ENCODE measurements at places on chromosomes 7 and 10.

- no peak for DNase-seq
Observed at GRCh38 chr10:57362811-57363210, 904.9 kb downstream of the IPMK start.

GRCh38 chr10:108913300-108913699, 1010.0 kb downstream of the XPNPEP1 start:
- no peak for DNase-seq

DNA sequence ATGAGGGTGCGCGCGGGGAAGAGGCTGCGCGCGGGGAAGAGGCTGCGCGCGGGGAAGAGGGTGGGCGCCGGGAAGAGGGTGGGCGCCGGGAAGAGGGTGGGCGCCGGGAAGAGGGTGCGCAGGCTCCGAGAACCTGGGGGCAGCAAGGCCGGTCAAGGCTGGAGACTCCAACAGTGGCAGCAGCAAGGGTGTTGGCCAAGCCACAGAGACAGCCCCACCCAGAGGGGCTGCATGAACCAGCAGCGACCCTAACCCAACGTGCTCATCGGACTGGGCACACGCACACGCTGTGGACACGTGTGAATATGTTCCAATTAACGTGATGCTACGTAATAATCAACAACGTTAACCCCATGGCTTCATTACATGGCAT, 48.8 kb downstream of the DIP2C start:
- no peak for DNase-seq

DNA sequence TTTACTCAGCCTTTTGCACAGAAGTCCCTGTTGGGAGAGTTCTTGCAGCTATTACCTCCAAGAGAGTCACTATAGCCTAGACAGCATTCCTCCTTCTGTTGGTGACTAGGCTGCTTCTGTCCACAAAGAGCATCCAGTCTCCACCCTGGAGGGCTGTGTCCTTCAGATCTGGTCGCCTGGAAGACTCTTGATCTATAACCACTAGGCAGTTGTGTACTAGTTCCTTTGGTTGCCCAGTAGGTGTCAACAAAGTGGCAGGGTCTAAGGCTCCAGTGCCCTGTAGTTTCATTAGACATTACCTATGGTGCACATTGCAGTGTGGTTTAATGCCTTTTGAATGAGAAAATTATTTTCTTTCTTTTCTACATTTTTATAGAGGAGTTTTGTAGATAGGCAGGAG, 11.3 kb upstream of the AKR1C2 start:
- DNase-seq = no peak

DNA sequence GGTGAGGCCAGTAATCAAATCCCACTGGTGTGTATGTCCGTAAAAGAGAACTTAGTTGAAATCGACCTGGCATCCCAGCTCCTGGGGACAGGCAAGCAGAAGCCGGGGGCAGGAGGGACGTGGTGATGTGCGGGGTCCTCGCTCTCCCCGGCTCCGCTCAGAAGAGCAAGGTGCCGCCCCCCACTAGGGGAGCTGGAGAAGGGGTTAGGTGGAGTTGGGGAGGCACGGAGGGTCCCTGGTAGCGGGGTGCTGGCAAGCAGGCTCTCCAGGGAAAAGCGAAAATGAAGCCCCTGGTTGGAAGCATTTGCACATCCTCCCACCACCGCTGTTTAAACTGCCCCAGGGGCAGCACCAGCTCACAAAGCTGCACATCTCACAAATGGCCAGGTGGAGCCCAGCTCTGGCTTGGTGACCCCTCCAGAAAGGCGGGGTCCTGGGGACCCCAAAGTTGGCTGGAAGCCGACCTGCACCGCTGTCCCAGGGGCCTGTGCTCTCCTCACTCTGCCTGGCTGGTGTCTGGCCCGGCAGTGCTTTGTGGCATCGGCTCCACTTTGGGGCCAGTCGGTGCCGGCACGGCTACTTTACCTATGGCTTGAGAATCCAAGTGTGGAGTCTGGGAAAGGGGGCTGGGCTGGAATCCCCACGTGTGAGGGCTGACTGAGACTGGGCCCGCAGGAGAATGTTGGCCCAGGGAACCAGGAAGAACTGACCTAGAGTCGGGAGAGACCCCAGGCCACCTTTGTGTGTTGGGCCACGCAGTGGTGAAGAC, 2.9 kb upstream of the CFAP46 start:
- DNase-seq = no peak
